ENCODE measurements at places on chromosomes 11 and 22.

DNA sequence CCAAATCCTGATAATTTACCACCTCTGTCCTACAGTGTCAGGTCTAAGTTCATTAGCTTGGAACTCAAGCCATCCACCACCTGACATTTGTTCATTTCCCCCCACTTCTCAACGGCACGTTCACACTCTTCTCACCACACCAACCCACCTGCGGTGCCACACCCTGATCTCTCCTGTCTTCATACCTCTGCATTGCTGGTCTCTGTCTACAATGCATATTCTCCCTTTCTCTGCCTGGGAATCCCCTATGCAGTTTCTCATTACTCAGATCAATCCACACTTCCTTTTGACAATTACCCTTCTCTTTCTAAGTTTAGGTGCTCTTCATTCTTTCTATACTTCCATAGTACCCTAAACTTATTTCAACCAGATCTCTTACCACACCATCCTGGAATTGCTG lies 20.4 kb upstream of the EMSY start:
- peak; percentile 13 for DNase-seq

DNA sequence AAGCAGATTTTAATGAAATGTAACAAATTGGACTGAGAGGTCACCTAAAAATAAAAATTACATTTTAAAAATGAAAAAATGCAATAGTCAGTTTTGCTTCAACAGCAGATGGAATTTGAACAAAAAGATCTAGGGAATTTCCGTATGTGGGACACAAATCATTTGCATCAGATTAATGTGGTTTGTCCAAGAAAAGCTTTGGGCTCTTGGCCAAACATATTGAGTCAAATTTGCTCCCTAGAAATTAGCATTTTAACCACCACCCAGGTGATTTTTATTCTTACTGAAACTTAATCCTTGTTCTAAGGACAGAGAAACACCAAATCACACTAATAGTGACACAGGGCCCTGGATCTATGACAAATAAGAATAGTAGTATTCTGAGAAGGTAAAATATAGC lies 1477.8 kb downstream of the FAM181B start:
- no peak for DNase-seq

DNA sequence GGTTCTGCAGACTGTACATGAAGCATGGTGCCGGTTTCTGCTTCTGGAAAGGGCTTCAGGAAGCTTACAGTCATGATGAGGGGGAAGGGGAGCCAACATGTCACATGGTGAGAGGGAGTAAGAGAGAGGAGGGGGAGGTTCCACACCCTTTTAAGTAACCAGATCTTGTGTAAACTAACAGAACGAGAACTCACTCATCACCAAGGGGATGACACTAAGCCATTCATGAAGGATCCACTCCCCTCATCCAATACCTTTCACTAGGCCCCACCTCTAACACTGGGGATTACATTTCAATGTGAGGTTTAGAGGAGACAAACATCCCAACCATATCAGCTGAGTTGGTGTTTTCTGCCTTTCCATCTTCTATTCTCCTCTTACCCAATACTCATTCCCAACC lies 83.5 kb downstream of the BDNF start:
- no peak for DNase-seq

GRCh38 chr11:132284048-132284447 lies 913.6 kb downstream of the NTM start:
- no peak for DNase-seq

GRCh38 chr22:46971099-46971763 lies 208.8 kb downstream of the TBC1D22A start:
- DNase-seq: no peak

Data from stimulated activated CD4-positive, alpha-beta T cell treated with anti-CD3 and anti-CD28 coated beads, Interleukin-1b, Interleukin-23, amount 100 ng/mL, for 48 hours (primary cell).